ENCODE measurements at places on chromosomes 11 and 22. TPM values are rescaled to one million over a fixed set of nuclear protein-coding genes. Genes with fewer than 3 reads are reported as not detected.

DNA sequence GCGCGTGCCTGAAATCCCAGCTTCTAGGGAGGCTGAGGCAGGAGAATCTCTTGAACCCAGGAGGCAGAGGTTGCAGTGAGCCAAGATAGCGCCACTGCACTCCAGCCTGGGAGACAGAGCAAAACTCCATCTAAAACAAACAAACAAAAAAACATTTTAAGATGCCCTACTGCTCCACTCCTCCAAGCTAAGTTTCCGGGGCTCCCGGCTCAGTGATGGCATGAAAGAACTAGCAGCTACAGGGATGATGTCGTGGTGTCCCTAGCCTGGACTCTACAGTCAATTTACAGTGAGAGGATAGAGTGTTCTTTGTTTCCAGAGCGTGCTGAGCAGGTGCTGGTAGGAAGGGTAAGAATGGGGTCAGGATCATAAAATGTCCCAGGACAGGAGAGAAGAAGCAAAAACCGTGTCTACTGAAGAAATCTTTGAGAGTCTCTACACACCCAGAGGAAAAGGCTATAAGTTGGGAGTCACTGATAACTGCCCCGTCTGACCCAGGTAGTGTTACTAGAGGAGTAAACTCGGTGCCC is 1.2 kb upstream of the ZBTB3 start:
- no peak for DNase-seq
- H3K27ac ChIP-seq = no peak overlapping the region
- peaks cover 16% of the 10 kb centered on the region for H3K36me3 ChIP-seq
- H3K4me3 ChIP-seq = no peak overlapping the region
- H3K4me1 ChIP-seq = peaks cover 12% of the 10 kb centered on the region

GRCh38 chr11:79419120-79419519 is 21.7 kb downstream of the TENM4 start:
- no peak overlapping the region for H3K4me3 ChIP-seq
- H3K27ac ChIP-seq = no peak overlapping the region
- no peaks in the 10 kb centered on the region for H3K36me3 ChIP-seq
- no peak for DNase-seq

DNA sequence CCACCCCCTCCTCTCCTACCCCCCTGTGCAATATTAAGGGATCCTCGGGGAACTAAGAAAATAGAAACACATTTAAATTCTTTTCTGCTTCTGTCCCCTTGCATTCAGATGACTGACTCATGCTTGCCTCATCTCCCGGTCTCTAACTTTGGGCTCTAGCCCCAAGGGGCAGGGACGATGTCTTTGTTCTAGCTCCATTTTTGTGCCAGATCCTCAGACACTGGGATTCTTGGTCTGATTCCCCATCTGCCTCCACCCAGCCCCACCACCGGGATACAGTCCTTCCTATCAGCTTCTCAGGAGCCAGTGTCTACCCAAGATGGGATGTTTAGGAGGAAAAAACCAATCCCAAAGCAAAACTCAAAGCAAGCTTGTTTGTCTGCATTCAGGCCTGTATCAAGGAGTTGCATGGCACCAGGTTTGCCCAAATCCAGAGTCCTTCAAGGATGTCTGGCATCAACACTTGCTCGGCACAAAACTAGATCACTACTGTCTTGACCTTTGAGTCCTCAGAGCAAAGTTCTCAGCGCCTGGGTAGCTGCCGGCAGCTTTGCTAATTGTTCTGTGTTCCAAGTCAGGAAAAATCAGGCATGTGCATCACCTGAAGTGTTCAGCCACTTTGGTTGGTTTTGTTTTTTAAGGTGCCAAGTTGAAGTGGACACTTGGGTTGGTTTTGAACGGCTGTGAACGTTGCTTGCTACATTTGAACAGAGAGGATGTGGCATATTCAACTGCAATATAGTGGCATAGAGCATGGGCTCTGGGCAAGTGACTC is 212.8 kb downstream of the DSCAML1 start:
- H3K4me1 ChIP-seq = no peaks in the 10 kb centered on the region
- no peaks in the 10 kb centered on the region for H3K36me3 ChIP-seq
- peaks cover 10% of the 10 kb centered on the region for H3K27me3 ChIP-seq
- H3K27ac ChIP-seq = no peak overlapping the region
- no peak overlapping the region for H3K4me3 ChIP-seq

GRCh38 chr22:41021613-41022454 is 70.6 kb upstream of the EP300 start:
- H3K27ac ChIP-seq = peak overlapping the region; percentile 72
- H3K27me3 ChIP-seq = no peaks in the 10 kb centered on the region
- peaks cover 9% of the 10 kb centered on the region for H3K4me1 ChIP-seq
- no peaks in the 10 kb centered on the region for H3K36me3 ChIP-seq

The PLEKHB1 gene
- total RNA-seq = 4.7 TPM

The PPP2R5B gene
- total RNA-seq = 4.4 TPM

DNA sequence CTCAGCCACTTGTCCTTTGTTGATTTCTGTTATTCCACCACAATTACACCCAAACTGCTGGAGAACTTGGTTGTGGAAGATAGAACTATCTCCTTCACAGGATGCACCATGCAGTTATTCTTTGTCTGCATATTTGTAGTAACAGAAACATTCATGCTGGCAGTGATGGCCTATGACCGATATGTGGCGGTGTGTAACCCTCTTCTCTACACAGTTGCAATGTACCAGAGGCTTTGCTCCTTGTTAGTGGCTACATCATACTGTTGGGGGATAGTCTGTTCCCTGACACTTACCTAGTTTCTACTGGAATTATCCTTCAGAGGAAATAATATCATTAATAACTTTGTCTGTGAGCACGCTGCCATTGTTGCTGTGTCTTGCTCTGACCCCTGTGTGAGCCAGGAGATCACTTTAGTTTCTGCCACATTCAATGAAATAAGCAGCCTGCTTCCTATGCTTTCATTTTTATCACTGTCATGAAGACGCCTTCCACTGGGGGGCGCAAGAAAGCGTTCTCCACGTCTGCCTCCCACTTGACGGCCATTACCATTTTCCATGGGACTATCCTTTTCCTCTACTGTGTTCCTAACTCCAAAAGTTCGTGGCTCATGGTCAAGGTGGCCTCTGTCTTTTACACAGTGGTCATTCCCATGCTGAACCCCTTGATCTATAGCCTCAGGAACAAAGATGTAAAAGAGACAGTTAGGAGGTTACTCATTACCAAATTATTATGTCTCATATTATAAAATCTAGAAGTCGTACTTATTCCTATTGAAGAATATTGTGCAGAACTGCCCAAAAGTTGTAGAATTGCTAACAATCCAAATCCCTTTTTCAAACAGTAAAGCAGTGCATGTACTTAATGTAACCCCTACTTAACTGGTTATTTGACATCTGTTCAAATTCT is 53.2 kb downstream of the OR4C6 start:
- H3K27me3 ChIP-seq = no peaks in the 10 kb centered on the region
- H3K36me3 ChIP-seq = no peaks in the 10 kb centered on the region
- H3K4me3 ChIP-seq = no peak overlapping the region
- no peak for DNase-seq
- no peak overlapping the region for H3K27ac ChIP-seq

- H3K27me3 ChIP-seq = no peaks in the 10 kb centered on the region
- H3K4me1 ChIP-seq = no peaks in the 10 kb centered on the region
- no peak for DNase-seq
- no peak overlapping the region for H3K27ac ChIP-seq
- no peak overlapping the region for H3K4me3 ChIP-seq
Measured at GRCh38 chr11:22555881-22556280, 69.7 kb downstream of the FANCF start.

The SORL1 gene
- 23.8 TPM for total RNA-seq

- no peak overlapping the region for H3K27ac ChIP-seq
- no peak overlapping the region for H3K4me3 ChIP-seq
- no peak for DNase-seq
- no peaks in the 10 kb centered on the region for H3K4me1 ChIP-seq
- H3K36me3 ChIP-seq = no peaks in the 10 kb centered on the region
- no peaks in the 10 kb centered on the region for H3K27me3 ChIP-seq
Measured at GRCh38 chr11:19660076-19660475, 52.6 kb upstream of the NAV2 start.

DNA sequence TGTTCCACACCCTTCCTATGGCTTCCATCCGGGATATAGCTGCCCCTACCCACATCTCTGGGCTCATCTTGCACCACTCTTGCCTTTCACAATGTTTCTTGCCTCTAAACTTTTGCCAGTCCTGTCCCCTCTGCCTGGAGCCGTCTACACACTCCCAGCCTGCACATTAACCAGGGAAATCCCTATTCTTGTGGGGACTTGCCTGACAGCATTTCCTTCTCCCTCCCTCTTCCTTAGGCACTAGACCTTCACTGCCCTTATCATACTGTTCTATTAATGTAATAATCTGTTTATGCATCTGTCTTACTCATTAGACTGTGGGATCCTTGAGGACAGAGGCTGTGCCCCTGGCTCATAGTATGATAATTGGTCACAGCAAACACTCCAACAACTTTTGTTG is 5.8 kb upstream of the TTC12 start:
- DNase-seq = no peak
- no peaks in the 10 kb centered on the region for H3K4me1 ChIP-seq
- no peak overlapping the region for H3K27ac ChIP-seq

The WBP2NL gene
- 0.66 TPM for total RNA-seq

- no peak overlapping the region for H3K27ac ChIP-seq
- no peaks in the 10 kb centered on the region for H3K4me1 ChIP-seq
- no peaks in the 10 kb centered on the region for H3K36me3 ChIP-seq
Measured at GRCh38 chr11:13440100-13440855, 22.7 kb downstream of the BTBD10 start.

The HBB gene
- total RNA-seq = 341 TPM

DNA sequence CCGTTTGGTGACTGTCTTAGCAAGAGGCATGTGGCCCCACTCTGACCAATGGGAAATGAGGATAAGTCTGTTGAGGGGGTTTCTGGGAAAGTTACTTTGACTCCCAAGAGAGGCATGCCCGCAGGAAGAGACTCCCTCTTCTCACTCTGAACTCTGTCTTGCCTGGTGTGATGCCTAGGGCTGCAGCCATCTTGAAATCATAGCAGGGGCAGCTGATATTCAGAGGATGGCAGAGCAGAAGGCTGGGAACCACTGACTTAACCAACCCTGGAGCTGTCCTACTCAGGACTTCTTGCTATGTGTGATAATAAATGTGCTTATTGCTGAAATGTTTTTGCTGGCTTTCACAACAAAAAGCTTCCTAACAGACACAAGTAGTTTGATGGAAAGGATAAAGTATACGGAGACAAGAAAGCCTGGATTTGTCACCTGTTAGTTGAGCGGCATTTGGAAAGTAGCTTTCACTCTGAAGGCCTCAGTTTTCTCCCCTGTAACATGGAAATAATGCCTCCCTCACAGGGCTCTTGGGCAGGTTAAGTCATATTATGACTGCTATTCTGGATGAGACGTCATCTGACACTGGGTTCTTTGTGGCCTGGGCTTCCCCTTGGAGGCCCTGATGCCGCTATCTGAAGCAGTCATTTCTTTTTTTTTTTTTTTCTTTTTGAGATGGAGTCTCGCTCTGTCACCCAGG is 128.5 kb downstream of the CEP164 start:
- H3K27me3 ChIP-seq = no peaks in the 10 kb centered on the region
- DNase-seq = no peak
- no peak overlapping the region for H3K27ac ChIP-seq
- no peaks in the 10 kb centered on the region for H3K4me1 ChIP-seq
- H3K4me3 ChIP-seq = no peak overlapping the region

The TYR gene
- not detected for total RNA-seq

GRCh38 chr22:42792453-42792908 is 64.6 kb downstream of the ARFGAP3 start:
- H3K4me1 ChIP-seq = no peaks in the 10 kb centered on the region
- no peaks in the 10 kb centered on the region for H3K27me3 ChIP-seq
- DNase-seq = no peak
- H3K27ac ChIP-seq = no peak overlapping the region

DNA sequence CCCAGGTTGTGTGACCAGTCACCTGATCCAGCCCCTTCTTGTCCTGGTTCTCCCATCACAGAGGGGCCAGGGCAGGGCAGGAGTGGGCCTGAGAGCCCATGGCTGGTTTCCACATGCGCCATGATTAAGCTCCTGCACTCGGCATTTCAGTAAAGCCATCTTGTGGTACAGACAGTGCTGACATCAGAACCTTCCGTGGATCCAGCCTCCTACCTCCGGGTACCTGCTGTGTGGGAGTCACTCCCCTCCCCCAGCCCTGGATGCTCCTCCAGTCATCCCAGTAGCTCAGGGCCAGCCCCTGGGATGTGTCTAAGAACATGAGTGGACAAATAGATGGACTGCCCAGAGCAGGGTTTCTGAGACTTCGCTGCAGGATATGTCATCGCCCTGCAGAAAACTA is 22.1 kb upstream of the MGAT3 start:
- no peak for DNase-seq
- H3K27ac ChIP-seq = no peak overlapping the region
- no peak overlapping the region for H3K4me3 ChIP-seq
- H3K36me3 ChIP-seq = peaks cover 48% of the 10 kb centered on the region
- H3K4me1 ChIP-seq = peaks cover 11% of the 10 kb centered on the region

The TSSK2 gene
- total RNA-seq = not detected

DNA sequence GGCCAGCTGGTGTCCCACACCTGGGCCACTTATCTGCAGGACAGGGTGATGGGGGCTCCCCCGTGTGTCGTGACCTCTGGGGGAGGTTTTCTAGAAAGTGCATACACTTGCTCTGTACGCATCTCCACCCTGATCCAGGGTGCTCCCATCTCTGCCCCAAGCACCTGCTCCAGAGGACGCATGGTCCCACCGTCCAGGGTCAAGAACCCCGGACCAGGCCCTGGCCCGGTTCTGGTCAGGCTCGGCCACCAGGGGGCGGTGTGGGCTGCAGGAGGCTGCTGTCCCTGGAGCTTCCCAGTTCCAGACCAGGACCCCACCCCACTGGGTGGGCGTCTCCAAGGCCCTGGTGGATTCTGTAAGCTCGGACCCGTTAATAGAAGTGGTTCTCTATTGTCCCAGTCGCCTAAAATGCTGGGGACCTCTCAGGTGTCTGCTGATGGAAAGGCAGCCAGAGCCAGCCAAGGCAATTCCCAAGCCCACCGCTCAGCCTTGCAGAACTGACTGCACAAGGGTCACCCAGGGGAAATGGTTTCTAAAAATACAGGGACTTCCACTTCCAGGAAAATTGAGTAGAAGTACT is 34.7 kb upstream of the SEPTIN5 start:
- peaks cover 20% of the 10 kb centered on the region for H3K27me3 ChIP-seq
- peak overlapping the region; percentile 14 for H3K27ac ChIP-seq
- DNase-seq = no peak
- no peaks in the 10 kb centered on the region for H3K36me3 ChIP-seq

DNA sequence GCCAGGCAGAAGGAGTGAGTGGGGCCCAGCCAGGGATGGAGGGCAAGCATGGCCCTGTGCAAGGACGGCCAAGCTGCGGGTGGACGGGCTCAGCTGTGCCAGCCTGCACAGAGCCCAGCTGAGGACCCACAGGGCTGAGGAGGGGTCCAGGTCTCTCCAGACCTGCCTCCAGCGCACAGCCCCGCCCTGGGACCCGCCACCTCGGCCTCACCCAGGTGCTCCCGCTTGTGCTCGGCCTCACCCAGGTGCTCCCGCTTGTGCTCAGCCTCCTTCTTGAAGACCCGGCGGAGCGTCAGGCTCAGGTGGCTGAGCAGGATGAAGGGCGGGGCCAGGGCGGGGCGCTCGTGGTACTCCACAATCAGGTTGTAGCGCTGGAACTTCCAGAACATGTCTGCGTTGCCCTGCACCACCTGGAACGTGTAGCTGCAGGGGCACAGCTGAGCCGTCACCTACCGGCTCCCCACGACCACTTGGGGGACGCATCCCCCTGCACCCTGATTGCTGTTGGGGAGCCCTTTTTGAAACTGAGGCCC is 6.4 kb downstream of the TSSC4 start:
- no peak for DNase-seq
- no peaks in the 10 kb centered on the region for H3K27me3 ChIP-seq
- H3K4me3 ChIP-seq = no peak overlapping the region
- peaks cover 22% of the 10 kb centered on the region for H3K36me3 ChIP-seq

GRCh38 chr22:38249803-38250642 is 22.8 kb downstream of the TMEM184B start:
- no peaks in the 10 kb centered on the region for H3K4me1 ChIP-seq
- DNase-seq = no peak
- no peak overlapping the region for H3K4me3 ChIP-seq
- H3K27me3 ChIP-seq = no peaks in the 10 kb centered on the region
- no peak overlapping the region for H3K27ac ChIP-seq
- peaks cover 13% of the 10 kb centered on the region for H3K36me3 ChIP-seq
